Cortex of kidney (tissue), 1 donor: ENCODE measurements at places on chromosomes 13 and 19.

- no peak for DNase-seq
Measured at GRCh38 chr13:38462605-38463004, 113.0 kb downstream of the UFM1 start.

GRCh38 chr19:15897738-15898276 is at the start of gene CYP4F2:
Gene CYP4F2 (minus strand): TSS chr19:15898074. CDS start chr19:15897611, 463 bp downstream.
- no peak for DNase-seq

DNA sequence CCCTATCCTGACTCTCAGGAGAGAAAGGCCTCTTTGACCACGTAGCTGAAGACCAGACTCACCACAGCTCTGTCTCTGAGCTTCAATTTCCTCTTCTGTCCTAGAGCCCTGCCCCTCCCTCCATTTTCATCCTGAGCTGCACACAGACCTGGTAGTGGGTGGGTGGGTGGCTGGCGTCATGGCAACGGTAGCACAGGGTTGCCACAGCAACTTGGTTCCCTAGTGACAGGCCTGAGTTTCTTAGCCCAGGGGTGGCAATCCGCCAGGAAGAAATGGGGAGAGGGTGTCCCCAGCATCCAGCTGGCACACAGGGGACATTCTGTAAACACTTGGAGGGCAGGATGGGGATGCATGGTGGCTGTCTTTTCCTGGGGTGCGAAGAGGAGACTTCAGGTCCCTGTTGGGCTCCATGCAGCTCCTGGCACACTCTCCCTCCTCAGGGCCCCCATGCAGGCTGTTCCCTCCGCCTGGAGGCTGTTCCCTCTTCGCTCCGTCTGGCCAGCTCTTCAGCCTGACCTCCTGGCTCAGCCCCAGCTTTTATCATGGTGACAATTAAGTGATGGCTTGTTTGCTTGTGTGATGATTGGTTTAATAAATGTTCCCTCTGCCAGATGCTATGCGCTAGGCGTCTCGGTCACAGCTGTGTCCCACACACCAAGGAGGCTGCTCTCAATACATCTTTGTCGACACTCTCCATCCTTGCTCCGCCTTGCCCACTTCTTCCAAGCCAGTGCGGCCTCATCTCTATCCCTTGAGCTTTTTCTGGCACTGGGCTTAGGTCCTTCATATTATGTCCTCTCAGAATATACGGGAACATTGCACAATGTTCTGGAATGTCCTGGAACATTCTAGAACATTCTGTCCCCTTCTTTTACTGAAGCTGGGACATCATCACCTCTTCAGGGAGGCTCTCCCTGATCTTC is 7.4 kb upstream of the KLHL26 start:
- no peak for DNase-seq

GRCh38 chr13:87671753-87672605 is 808 bp downstream of the SLITRK5 start:
- no peak for DNase-seq

- no peak for DNase-seq
Measured at GRCh38 chr13:27822258-27822872, 30.1 kb downstream of the GSX1 start.

- DNase-seq = no peak
Measured at GRCh38 chr19:49553451-49554271, 25.9 kb downstream of the RCN3 start.

- no peak for DNase-seq
Measured at GRCh38 chr19:31648347-31648746, 299.1 kb upstream of the TSHZ3 start.

- no peak for DNase-seq
Measured at GRCh38 chr13:98778749-98779148, 26.3 kb upstream of the SLC15A1 start.

- DNase-seq = no peak
Measured at GRCh38 chr19:4877753-4878490, 10.5 kb upstream of the PLIN3 start.

GRCh38 chr13:99307648-99308339 is 595 bp upstream of the GPR183 start:
- DNase-seq = no peak

DNA sequence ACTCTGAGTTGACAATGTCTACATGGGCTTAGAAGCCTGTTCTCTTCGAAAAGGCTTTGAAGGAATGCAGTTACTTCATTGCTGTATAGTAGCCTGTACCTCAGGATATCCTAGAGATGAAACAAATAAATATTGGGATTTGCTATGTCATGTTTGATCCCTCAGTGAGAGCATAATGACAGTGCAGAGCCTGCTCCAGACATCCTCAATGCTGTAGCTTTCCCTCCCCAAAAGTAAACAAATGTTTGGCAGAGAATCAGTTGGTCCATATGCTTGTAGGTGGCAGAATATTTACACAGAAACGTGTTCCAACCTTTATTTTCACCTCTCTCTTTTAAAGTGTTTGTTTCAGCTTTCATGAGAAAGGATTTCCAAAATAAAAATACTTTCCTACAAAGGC is 515.3 kb upstream of the SGCG start:
- no peak for DNase-seq

DNA sequence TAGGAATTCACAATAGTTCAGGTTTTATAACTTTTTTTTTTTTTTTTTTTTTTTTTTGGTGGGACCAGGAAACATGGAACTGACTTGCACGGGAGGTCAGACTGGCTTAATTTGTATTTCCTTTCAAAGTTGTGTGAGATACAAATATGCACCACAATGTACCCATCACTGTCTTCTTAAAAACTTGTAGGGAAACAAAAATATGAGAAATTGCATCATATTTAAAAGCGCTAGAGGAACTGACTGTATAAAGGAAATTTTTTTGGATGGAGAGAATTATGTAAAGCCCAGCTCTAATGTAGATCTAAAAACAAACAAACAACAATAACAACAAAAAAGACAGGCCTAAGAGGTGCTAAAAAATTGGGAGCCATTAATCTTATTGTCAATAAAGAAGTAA is 246.5 kb downstream of the DCT start:
- no peak for DNase-seq

GRCh38 chr19:35357867-35358573 is at the start of gene FFAR3:
Gene FFAR3 (plus strand): TSS chr19:35358460. CDS start chr19:35358891, 431 bp downstream.
- no peak for DNase-seq

DNA sequence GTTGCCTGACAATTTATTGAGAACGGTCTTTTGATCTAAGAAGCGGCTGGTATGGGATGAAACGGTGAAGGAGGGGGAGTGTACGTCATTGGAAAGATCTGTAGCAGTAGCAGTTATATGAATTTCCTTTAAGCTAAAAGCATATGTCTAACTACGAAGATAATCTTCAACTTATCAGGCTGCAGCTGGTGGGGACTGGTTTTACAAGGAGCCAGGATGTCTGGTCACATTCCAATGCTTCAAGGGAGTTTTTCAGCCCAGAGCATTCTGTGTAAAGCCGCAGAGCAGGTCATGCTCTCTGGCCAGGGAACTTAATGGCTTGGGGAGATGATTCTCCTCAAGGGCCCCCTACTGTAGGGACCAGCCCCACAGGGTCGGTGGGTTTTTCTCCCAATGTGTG is 29.2 kb downstream of the CLEC4M start:
- DNase-seq = no peak

GRCh38 chr13:42971691-42972347 is 20.2 kb downstream of the EPSTI1 start:
- DNase-seq = no peak

- DNase-seq = no peak
Measured at GRCh38 chr19:35807633-35808032, 5.0 kb downstream of the PRODH2 start.

DNA sequence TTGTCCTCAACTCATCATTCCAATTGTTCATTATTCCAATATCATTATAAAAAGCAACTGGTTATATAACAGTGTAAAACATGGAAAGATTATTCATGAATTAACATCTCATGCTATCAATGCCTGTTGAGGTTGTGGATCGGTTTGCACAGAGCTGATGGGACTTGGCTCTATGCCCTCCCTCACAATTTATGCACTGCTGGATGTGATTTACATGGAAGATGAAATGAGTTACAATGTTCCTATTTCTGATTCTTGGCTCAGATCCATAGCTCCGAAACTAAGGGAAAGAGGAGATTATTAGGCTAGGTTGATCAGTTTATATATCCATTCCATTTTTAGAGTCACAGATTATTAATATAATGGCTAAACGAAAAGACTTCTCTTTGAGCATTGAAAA is 38.6 kb downstream of the SCEL start:
- no peak for DNase-seq

- DNase-seq = no peak
Measured at GRCh38 chr19:38869160-38869835, 8.8 kb downstream of the RINL start.

GRCh38 chr19:42350417-42350816 is 25.0 kb downstream of the MEGF8 start:
- no peak for DNase-seq

DNA sequence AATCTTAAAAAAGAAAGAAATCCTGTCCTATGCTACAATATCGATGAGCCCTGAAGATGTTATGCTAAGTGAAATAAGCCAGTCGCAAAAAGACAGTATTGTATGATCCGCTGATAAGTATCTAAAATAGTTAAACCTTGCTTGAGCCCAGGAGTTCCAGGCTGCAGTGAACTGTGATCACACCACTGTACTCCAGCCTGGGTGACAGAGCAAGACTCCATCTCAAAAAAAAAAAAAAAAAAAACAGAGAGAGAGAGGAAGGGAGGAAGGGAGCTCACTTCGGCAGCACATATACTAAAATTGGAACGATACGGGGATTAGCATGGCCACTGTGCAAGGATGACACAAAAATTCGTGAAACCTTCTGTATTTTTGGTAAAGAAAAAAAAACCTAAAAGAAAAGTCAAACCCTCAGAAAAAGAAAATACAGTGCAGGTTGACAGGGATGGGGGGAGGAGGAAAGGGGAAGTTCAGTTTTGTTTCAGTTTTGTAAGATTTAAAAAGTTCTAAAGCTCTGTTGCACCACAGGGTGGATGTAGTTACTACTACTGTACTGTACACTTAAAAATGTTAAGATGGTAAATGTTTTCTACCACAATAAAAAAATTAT is 8.4 kb downstream of the CLASRP start:
- no peak for DNase-seq

- DNase-seq = no peak
Measured at GRCh38 chr13:33537676-33538075, 252.1 kb upstream of the STARD13 start.

DNA sequence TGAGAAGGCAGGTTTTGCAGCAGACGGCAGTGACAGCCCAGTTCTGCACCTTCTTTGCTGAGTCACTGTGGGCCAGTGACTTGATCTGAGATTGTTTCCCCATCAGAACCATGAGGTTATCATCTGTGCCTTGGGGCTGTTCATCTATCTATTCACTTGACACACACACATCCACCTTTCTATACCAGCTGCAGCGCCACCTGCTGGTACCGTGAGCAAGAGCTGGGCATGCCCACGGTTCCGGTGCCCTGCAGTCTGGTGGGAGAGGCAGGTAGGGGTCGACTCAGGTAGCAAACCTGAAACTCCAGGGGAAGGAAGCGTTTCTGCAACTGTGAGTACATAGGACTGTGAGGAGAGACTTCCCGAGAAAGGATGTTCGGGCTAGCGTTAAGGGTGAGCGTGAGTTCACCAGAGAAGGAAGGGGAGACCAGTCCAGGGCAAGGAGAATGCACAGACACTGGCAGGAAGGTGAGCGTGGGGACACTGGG is 7.5 kb upstream of the LIN7B start:
- no peak for DNase-seq

DNA sequence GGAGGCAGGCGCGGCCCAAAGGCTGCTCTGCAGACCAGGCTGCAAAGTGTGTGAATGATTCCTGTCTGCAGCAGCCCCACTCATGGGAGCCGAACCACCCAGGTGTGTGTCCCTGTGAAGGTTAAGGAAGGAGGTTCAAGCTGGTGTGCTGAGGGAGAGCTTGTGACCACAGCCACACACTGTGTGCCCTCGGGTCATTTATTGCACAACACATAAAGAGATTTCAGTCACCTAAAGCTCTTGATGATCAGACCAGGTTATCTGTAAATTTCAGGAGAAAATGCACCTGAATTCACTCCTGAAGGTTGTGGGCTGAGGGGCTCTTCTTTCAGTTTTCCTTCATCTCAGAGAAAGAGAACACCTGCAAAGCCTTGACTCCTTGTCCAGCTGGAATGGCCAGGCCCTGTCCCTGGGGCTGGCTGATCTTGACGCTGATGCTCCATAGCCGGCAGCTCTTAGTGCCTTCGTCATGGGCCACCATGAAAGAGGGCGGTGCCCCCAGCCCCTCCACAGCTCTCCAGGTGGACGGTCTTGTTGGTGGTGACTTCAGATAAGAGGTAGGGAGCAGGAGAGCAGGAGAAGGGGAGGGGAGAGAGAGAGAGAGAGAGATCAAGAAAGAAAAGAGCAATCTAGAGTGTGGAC is 110.8 kb upstream of the C1QTNF9B start:
- no peak for DNase-seq

DNA sequence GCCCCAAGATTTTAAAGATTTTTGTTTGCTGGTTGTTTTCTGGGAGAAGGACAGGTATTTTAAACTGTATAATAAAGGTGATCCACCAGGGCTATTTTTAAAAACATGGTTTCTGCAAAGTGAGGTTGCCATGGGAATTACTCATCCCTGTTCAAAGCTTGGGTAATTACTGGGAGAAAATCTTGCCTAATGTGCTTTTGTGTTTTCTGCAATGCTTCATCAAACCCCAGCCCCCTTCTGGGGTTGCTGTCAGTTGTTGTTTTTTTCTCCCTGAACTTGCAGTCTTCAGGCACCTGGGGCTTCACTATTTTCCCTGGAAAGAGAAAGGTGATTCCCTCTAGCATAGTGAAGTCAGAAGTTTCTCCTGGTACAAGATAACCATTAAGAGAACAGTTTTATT is 277.2 kb downstream of the NALCN start:
- DNase-seq = no peak

- DNase-seq = no peak
Measured at GRCh38 chr13:40478775-40479174, 187.7 kb downstream of the FOXO1 start.

GRCh38 chr13:42398533-42398932 is 126.6 kb downstream of the AKAP11 start:
- no peak for DNase-seq

DNA sequence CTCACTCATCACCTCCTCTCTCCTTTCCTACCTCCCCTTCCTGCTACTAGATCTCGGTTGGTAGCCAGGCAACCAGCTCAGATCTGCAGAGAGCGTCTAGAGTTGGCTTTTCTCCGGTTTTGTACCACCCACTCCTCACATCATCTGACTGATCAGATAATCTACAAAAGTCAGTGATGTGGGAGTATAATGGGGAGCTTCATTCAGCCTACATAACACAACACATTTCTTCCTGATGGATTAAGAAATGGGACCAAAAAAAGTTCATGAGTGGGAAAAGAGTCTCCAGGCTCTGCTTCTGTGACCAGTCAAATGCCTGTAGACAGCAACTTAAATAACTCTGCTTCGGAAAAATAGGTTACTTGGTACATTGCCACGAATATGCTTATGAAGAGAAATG is 279.8 kb downstream of the DCLK1 start:
- no peak for DNase-seq

GRCh38 chr13:73467125-73467524 is 408.3 kb downstream of the KLF5 start:
- no peak for DNase-seq
